ENCODE measurements at places on chromosomes 1 and 21.

GRCh38 chr1:168480997-168481396, 62.8 kb downstream of the XCL2 start:
- DNase-seq: no peak

- DNase-seq: peak; percentile 8
These were observed 13.1 kb downstream of the KRTAP13-1 start for GRCh38 chr21:30408782-30409494.

DNA sequence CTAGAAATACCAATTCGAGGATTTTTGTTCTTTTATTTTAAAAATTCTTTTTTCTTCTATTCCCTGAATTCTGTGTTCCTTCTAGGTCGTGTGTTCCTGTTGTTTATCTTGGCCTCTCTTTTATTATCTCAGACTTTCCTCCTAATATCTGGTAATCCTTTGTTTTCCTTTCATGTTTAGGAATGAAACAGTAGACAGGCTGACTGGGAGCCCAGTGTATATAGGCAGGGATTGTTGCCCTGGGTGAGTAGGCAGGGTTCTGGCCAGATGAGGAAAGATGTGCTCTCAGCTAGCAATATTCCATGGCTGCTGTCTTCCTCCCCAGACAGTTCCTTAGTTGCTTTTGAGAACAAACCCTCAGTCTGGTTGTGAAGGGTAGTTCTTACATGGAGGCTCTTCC, 161.8 kb upstream of the PDE4B start:
- DNase-seq: no peak

GRCh38 chr1:181105134-181106021, 16.9 kb downstream of the IER5 start:
- peak; percentile 96 for DNase-seq

DNA sequence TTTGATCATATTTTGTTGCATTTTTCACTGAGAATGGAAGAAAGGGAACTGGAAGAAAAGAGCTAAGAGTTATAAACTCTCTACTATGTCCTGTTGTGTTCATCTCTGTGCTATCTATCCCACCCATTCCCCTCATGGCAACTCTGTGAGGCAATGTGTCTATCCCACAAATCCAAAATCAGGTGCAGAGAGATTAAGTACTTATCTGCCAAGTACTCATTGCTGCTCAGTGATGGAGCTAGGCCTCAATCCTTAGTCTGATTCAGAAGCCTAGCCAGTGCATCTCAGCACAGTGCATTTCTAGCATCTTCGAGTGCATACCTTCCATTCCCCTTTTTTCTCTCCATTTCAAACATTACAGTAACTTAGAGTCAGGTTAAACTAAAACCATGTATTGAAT, 270.6 kb downstream of the TPR start:
- DNase-seq: no peak

- no peak for DNase-seq
These were observed 168.5 kb downstream of the PSMG1 start for GRCh38 chr21:39014747-39015146.

- no peak for DNase-seq
These were observed 371.7 kb downstream of the PTPRC start for GRCh38 chr1:199010492-199010891.

GRCh38 chr1:1206376-1206965, at the start of gene TNFRSF18:
TSS of gene TNFRSF18 (minus strand) at chr1:1206592. CDS start at chr1:1206571, 21 bp downstream.
- peak; percentile 77 for DNase-seq

GRCh38 chr1:53368314-53369033, 40.6 kb upstream of the LRP8 start:
- no peak for DNase-seq

- no peak for DNase-seq
These were observed 93.4 kb downstream of the BCAR3 start for GRCh38 chr1:93588206-93588605.

DNA sequence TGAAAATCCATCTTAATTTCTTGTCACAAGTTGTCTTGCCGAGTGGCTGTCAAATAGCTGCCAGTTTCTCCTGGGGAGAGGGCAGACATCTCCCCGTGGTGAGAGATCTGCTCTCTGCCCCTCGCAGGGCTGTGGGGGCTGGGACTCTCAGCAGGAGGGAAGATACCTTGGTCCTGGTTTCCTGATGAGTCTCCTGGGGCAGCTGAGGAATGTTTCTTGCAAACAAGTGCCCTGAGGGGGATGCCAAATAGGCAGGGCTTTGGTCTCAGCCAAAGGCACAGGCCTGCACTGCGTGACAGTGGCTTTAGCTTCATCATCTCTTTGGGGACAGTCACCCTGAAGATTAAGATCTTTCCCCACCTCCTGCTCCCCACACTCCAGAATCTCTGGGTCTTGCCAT, 40.9 kb downstream of the SYT6 start:
- no peak for DNase-seq

DNA sequence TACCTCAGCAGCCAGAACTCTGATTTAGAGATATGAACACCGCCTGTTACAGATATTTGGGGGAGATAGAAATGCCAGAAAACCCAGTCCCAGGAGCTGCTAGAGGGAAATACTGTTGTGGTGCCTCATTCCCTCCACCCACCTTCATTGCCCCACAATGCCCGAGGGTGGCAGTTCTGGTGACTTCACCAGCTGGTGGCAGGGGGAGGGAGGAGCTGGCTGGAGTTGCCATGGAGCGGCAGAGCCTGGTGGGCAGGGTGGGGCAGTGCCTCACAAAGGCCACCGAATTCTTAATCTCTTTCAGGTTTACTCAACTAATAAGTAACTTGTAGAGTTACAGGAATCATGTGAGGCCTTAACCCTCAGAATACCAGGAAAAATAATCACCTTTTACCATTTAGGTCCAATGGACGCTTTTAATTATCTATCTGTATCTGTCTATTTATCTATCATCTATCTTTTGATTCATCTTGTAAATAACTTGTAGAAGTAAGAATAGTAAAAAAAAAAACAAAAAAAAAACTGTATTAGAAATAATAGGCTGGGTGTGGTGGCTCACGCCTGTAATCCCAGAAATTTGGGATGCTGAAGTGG, 11.7 kb upstream of the S100A11 start:
- peak; percentile 75 for DNase-seq
